ENCODE measurements at places on chromosomes 1 and 21.

DNA sequence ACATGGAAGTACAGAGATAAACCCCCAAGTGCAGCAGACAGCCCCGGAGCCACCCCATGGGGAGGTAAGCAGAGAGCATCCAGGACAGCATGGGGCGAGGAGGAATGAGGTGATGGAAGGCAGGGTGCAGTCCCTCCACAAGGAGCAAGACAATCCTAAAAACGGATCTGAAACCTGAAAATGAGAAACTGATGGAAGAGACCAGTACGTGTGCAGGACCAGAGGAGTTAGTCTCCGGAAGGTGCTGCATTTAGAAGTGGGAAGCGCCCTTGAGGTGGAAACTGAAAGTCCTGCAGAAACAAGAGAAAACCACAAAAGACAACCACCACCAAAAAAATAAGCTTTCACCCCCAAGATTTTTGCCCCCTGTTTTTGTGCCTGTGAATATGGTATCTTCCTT is 17.4 kb upstream of the DDOST start:
- no peak for DNase-seq

- no peak for DNase-seq
Observed at GRCh38 chr21:36186506-36187399, 30.1 kb downstream of the DOP1B start.

DNA sequence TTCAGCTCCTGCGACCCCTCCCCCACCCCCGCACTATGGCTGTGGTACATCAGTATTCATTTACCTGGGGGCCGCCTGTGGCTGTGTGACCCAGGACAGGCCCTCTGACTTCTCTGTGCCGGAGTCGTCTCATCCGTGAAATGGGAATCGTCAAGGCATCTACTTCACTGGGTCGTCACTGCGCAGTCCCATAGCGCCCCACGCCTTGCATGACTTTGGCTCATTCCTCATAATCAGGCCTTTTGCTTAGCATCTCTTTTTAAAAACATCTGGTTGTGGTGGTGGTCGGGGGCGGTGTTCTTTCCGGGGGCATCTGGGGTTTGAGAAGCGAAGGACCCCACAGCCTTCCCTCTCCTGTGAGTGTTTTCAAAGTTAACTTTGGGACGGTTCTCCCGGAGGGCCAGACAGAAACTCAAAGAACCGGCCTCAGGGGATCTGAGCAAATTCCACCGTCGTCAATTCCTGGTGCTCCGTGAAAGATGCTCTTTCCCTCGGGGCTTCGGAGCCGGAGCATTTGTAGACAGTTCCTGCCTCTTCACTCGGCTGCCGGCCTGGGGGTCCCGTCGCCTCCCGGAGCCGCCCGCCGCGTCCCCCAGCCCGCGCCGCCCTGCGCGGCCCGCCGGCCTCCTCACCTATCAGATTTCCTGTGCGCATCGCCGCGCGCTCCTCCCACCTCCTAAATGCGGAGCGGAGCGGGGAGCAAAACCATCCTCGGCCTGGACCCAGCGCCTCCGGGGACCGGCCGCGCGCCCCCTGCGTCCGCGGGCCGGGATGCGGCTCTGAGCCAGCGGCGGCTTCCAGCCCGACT is at the start of gene B3GALT5:
Gene B3GALT5, plus strand, starts transcription at position 708 of the 808 bp plus-strand sequence. CDS start 47,620 bp downstream, outside the sequence.
- no peak for DNase-seq

DNA sequence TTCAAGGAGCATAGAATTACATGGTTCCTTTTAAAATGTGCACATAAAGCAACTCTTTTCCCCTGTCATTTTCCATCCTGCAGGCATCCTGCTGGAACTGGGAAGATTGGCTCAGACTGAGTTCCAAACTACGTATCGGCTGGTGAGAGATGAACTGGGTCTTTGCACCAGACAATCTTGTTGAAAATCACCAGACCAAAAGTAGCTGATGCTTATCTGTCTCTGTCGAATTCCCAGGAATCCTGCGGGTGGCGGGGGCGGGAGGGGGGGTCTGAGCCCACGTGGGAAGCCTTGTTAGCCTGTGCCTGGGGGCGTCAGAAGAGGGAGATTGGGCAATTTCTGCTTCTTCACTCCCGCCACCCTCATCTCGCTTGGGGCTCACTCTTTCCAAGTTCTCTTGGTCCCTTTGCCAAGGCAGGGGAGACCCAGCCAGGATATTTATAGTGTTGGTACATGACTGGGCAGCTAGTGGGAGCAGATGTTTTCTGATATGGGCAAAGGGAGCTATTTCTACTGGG is 90.1 kb upstream of the SLC25A33 start:
- DNase-seq, result no peak

- DNase-seq, result no peak
Observed at GRCh38 chr1:45381243-45381642, 41.0 kb upstream of the MUTYH start.

DNA sequence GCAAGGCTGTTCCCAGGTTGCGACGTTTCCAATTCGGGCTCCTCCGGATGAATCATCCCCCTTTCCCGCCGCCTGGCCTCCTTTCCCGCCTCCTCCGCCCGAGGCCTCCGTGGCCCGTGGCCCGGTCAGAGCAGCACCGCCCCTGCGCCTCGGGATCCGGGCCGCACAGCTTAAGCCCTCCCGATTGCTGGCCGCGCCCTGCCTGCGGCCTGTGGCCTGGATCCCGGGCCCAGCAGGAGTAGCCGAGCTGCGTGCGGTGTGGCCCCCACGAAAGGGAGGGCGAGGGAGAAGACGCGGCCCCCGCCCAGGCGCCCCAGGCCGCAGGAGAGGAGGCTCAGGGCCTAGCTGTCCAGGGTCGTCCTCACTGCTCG is 1.0 kb downstream of the TMEM200B start:
- no peak for DNase-seq

DNA sequence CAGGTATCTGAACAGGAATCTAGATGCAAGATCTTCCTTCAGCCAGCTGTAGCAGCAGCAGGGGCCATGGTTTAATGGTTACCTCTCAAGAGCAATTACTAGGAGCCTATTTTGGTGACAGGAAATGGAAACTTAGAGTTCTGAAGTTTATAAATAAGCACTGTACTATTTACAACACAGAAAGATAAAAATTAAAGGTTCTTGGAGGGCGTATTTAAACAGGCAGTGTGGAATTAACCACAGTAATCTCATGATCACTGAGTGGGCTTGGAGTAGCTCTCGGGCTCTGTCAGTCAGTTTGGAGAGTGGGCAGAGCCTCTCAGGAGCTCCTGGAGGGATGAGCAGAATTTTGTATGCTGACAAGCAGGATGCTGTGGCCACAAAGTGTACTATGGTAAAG is 10.2 kb upstream of the FCRL5 start:
- DNase-seq, result no peak

DNA sequence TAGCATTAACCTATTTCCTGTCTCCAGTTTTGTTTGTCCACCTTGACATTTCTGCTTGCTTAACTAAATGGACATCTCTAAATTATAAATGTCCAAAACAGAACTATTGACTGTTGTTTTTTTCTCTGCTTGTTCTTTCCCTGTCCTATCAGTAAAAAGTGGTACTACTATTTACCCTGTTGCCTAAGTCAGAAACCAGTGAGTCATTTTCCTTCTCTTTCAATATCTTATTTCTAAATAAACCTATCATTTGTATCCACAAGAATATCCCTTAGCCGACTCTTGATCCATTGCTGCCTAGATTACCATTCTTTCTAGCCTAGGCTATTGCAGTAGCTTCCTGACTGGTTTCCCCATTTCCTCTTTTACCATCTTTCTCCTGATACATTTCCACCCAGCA is 22.5 kb downstream of the MIER1 start:
- DNase-seq, result no peak

DNA sequence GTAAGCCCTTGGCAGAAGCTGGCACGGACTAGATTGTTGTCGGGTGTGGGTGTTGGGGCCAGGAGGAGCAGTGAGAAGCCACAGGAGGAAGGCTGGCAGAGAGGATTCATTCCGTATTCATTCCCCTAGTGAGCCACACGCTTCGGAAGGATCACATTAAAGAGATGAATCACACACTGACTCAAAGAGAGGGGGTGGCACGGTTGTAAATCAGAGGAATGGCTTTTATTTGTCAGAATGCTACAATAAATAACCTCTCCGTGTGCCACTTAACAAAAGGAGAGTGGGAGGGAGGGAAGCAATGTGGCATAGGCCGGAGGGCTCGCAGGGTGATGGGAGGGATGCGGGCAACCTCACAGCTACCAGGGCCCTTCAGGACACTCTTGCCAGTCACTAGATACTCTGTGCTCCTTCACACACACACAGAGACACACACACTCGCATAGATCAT is 135.5 kb downstream of the HIVEP3 start:
- DNase-seq, result peak; percentile 45

GRCh38 chr1:37035796-37036666 is 1.7 kb upstream of the GRIK3 start:
- peak; percentile 43 for DNase-seq

DNA sequence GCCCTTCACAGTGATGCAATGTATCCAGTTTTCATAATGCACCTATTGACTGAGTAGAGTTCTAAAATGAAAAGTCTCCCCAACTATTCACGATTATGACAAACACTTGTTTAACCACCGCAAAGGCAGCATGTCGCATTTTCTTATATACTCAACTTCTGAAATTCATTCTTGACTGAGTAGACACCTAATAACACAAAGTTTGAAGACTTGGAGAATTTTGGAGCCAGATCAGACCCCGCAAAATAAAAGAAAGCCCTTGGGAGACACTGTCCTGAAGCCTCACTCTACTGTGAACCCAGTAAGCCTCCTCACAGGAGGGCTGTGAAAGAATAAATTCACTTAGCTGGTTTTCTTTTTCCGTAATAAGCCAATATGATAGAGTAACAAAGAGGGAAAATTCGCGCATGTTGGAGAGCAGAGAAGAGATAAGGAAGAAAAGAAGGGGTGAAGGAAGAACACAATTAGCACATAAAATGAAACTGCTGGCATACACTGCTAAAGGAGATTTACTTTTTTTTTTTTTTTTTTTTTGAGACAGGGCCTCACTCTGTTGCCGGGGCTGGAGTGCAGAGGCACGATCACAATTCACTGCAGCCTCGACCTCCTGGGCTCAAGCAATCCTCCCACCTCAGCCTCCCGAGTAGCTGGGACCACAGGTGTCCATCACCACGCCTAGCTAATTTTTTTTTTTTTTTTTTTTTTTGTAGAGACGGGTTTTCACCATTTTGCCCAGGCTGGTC is 492 bp upstream of the COLGALT2 start:
- no peak for DNase-seq

GRCh38 chr1:170377896-170378634 is 153.9 kb upstream of the GORAB start:
- DNase-seq, result no peak

- no peak for DNase-seq
Observed at GRCh38 chr1:189929501-189930099, 548.1 kb downstream of the BRINP3 start.

- DNase-seq, result no peak
Observed at GRCh38 chr1:187038784-187039183, 210.0 kb downstream of the PLA2G4A start.

DNA sequence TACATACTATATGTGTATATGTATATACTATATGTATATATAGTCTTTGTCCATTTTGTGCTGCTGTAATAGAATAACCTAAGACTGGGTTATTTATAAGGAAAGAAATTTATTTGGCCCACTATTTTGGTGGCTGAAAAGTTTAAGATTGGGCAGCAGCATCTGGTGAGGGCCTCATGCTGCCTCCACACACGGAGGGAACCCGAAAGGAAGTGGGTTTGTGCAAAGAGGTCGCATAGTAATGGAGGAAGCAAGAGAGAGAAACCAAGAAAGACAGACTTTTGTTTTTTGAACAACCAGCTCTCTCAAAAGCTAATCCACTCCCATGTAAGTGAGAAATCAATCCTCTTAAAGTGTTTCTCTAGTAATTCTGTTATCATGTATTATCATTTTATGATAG is 1147.3 kb downstream of the NCAM2 start:
- no peak for DNase-seq

- DNase-seq, result no peak
Observed at GRCh38 chr1:66733348-66734017, 18.8 kb upstream of the DYNLT5 start.

Data from NCI-H1417 treated with DMSO at 0.1 percent for 48 hours (cell line).